ENCODE measurements at places on chromosomes 6 and 20.

GRCh38 chr6:158639056-158639455 is 5.5 kb downstream of the DYNLT1 start:
- no peak for DNase-seq

GRCh38 chr6:169421586-169422264 is 168.1 kb upstream of the THBS2 start:
- no peak for DNase-seq

DNA sequence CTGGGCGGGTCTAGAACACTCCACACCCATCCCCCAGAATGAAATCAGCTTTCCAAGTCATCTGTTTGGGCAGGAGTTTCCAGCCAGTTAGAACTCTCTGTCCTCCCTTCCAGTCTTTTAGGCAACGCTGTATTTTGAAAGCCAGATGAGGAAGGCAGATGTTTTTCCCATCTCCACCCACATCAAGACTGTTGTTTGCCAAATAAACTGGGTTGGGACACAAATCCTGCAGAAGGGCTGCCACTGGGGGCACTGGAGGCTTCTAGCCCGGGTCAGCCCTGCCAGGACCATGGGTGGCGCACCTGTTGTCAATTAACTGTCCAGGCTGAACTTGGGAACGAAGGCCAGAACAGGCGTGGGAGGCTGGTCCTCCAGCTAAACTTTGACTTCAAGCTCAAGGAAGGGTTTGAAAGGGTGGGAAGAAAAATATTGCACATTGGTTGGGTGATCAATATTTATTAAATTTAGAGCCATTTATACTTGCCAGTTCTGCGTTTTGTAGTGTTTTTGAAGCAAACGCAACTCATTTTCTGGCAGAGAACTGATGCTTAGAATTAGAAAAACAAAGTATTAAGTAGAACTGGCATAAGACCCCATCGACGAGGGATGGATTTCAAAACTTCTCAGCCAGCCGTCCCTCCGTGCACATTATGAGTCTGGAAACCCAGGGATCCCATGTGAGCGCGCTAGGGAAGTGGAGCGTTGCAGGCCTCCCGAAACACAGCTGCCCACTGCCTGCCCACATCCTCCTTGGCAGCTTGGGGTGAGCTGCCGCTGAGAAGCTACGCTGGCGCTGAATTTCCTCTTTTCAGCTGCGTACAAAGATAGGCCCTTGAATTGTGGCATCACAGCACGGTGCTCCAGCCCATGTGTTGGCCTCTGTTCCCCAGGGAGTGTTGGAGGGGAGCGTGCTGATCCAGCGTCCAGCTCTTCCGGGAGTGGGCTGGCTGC is 297.4 kb downstream of the QKI start:
- DNase-seq: no peak

DNA sequence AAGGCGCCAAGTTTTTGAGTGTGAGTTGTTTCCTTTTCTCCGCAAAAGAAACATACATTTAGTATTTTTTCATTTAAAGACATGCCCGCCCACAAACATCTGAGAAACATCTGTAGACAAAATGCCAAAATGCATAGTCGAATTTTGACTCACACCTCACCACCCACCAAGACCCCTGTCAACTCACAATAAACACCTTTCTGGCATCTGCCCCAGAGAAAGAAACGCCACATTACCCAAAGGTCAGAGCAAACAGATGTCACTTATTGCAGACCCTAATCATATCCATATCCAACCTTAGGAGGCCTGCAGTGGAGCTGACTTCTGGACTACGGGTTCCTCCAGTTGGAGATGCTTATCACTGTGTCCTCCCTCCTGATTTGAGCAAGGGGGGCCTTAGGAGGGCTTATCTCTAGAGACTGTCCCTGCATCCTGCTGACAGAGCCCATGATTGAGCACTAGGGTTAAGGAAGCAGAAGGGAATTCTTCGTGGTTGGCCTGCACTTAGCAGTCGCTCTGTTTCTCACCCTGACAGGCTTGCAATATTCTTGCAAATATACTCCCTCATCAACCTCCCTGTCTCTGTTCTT is 90.5 kb upstream of the TBX18 start:
- no peak for DNase-seq

GRCh38 chr6:100865525-100865924 is 15.6 kb downstream of the ASCC3 start:
- no peak for DNase-seq

- DNase-seq: no peak
Observed at GRCh38 chr20:21273755-21274386, 29.3 kb upstream of the XRN2 start.

DNA sequence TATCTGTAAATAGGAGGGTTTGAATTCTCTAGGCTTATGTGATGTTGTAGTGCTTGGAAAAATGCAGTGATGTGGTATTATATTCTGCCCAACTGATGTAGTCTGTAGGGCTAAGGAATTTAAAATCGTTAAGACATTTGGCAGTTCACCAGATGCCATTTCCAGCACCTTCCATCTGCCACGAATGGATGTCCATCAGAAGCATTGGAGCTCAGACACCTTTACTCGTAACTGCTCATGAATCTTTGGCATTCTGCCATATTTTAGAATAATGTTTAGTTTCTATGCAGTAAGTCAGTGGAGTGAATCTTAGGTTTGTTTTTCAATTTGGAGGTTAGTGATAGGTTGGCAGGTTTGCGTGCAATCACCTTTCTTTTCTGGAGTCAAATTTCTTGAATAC is 2.4 kb upstream of the SYTL3 start:
- DNase-seq: no peak

DNA sequence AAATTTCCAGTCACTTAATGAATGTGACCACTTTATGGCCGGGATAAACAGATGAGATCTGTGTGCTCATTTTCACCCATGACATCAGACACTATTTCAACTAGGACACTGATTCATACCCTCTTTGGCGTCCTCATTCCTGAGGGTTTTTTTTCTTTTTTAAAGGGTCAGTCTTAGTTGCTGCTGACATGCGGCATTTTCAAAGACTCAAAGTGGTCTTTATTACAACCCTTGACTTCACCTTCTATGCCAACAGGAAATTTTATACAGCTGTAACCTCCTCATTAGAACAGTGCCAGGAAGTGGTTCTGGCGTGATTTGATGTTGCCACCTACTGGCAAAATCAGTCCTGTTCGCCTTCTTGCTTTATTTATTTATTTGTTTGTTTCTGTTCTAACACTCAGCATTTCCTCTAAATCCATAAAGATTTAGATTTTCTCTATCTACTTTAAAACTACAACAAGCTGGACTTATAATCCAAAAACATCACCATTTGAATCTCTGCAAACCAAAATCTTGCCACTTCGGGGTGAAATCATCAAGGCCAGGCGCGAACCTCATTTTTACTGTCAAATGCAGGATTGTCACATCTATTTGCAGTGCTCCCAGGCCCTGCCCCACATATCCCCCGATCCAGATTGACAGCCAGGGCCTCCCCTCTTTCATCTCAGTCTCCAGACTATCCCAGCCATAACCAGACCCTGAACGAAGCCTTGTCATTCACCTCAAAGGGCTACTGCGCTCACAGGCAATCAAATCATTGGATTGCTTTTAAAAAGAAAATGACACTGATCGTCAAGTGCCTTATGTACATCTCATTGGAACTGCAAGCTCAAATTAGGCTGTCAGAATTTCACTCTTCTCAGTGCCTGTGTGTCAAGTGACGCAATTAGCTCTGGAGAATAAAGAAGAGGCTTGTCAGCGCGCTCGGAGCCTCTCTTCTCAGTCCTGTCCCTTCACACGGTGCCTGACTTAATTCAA is 77.5 kb downstream of the C6orf118 start:
- DNase-seq: no peak

DNA sequence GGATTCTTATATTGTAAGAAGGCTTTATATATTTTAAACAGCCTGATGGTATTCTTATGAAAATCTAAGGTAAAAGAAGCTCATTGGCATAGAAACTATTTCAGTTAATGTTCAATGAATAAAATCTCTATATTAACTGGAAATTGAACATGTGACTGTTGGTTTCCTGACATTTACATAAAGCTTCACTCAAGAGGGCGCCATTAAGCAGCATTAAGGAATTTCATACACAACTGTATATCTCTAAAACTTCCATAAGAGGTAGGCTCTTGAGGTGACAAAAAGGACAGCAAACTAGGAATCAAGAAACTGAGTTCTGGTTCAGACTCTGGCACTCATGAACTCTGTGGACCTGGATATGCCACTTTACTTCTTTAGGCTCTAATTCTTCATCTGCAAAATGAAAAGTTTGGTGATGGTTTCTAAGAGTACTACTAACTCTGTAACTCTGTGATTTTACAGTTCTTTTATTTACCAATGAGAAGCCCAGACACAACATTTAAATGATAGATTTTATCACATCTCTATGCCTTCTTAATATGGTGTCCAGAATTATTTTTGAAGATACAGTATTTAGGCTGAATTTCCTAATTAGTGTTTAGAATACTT is 147.5 kb downstream of the FLRT3 start:
- DNase-seq: no peak

GRCh38 chr6:89479897-89480296 is 46.9 kb downstream of the ANKRD6 start:
- no peak for DNase-seq

- no peak for DNase-seq
Observed at GRCh38 chr20:24303393-24304170, 165.8 kb upstream of the SYNDIG1 start.

GRCh38 chr6:31864818-31865204 is 2.2 kb upstream of the NEU1 start:
- DNase-seq: no peak

DNA sequence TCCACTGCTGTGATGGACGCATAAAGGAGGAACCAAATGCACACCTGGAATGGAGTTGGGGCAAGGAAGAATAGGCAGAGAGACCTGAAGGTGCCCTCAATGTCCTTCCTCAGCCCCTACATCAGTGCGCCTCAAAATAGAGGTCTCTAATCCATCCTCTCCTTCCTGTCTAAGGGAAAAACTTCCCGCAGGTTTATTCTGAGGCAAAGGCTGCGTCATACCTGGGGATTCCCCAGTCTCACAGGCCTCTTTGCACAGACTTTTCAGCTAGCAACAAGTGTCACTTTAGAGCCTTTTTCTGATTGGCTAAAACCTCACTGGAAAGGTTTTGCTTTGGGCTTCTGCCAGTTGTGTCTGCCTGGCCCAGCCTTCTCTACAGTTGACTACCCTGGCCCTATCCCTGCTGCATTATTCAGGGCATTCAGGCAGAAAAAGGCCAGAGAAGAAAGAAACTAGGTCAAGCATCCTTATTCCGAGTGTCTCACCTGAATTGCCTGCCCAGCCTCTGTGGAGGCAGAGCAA is 1.8 kb upstream of the HLA-DQB1 start:
- DNase-seq: no peak

- peak; percentile 52 for DNase-seq
Observed at GRCh38 chr20:64063389-64064144, 569 bp downstream of the TCEA2 start.

DNA sequence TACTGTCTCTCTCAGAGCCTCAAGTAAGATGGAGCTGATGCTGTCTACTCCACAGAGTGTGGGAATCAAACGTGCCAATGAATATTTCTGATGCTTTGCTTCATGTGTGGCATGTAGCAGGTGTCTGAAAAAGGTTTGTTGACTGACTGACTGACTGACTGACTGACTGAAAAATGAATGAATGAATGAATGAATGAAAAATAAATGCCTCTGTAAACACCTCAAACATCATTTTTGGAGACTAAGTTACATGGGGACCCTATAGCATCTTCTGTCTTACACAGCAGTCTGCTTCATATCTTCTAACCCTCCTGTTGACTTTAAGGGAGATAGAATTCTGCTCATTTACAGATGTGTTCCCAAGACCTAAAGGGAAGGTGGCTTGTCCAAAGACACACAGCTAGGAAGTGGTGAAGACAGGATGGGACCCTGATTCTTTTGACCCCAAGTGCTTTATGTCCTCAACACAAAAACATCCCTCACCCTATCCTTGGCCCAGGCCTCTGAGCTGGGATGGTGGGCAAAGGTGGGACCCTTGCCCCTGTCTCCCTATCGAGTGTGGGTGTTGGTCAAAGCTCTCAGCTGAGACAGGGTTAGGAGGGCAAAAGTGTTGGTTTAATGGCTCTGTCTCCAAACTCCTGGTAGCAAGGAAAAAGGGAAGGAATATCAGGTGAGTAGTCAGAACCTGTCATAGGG is 104.4 kb downstream of the TOX2 start:
- no peak for DNase-seq

DNA sequence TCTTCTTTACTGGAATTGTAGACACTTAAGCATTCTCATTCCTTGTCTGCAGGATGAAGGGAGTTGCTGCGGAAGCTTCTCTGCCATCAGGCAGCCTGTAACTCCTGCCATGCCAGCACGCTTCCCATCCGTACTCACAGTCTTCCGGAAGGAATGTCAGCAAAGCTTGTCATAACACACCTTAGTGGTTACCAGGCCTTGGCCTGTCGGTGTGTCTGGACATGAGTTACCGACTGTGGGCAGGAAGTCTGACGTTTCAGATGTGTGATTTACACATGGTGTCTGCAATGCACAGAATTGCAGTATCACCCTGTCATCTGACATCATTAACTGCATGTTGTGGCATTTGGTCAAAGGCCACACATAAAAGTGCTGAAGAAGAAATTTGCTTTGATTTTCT is 102.2 kb downstream of the SLC24A3 start:
- no peak for DNase-seq

GRCh38 chr20:43824309-43825050 is 90.2 kb upstream of the TOX2 start:
- no peak for DNase-seq

DNA sequence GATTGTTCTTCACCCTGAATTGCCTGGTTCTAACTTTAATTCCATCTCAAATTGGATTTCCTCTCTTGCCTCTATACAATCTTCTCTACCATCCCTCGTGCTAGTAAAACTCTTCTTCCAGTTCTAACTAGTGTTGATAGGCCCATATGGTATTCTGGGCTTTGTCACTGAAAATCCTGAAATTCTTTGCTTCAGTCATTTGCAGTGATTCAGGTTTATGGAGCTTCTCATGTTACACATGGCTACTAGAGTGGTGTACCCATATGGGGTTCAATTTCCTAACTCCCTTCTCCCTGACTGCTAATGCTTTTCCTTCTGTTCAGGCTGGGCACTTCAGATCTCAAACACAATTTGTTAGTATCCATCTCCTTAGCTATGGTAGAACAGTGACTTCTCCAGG is 956.6 kb downstream of the KIF16B start:
- no peak for DNase-seq

DNA sequence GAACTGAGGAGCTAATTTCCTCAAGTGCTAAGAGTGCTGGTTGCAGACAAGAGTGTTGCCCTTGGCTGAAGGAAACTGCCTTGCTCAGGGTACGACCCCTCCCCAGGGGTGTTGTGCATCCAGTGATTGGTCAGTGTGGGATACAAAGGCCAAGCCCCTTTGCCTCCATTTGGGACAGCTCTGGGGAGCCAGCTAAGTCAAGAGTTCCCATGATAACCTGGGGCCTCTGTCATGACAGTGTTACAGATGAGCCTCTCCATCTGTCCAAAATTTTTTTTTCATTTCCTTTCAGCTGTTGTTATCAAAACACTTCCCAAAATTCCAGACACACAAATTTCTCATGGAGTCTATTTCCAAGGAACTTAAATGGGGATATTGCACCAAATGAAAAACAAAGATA is 93.3 kb downstream of the HS3ST5 start:
- DNase-seq: no peak
